Right ventricle myocardium superior (tissue), 1 donor: ENCODE measurements at places on chromosomes 5 and 9. TPM values are rescaled to one million over a fixed set of nuclear protein-coding genes. Genes with fewer than 3 reads are reported as not detected.

- no peak for DNase-seq
These were observed 637.0 kb downstream of the DNAH5 start for GRCh38 chr5:13307480-13307879.

The TPPP gene
- 39.7 TPM for total RNA-seq

DNA sequence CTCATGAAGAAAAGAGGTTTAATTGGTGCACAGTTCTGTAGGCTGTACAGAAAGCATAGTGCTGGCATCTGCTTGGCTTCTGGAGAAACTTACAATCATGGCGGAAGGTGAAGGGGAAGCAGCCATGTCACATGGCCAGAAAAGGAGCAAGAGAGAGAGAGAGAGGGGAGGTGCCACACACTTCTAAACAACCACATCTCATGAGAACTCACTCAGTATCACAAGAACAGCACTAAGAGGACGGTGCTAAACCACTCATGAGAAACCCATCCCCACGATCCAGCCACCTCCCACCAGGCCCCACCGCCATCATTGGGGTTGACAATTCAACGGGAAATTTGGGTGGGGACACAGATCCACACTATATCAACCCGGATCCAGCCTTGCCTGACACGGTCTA, 28.8 kb upstream of the IER5L start:
- no peak for DNase-seq

The ITGA1 gene
- total RNA-seq: 23.6 TPM

The TRIM23 gene
- 17.9 TPM for total RNA-seq

- DNase-seq: no peak
These were observed 7.8 kb downstream of the NEK6 start for GRCh38 chr9:124265551-124265950.

DNA sequence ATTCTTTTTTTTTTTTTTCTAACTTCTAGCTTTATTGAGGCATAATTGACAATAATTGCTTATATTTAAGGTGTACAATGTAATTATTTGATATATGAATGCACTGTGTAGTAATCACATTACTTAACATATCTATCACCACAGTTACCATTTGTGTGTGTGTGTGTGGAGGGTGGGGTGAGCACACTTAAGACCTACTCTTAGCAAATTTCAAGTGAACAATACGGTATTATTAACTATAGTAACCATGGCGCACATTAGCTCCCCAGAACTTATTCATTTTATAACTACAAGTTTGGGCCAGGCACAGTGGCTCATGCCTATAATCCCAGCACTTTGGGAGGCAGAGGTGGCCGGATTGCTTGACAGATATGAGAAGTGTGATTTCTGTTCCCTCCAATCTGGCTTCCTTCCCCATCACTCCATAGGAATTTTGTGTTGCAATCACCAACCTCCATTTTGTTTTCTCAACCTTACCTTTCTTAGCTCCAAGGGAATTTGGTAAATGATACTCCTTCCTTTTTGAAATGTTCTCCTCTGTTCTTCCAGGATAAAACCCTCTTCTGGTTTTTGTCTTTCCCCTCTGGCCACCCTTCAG, 14.9 kb downstream of the TXN start:
- DNase-seq: no peak

The TIFAB gene
- not detected for total RNA-seq

The COL15A1 gene
- total RNA-seq: 55.9 TPM

DNA sequence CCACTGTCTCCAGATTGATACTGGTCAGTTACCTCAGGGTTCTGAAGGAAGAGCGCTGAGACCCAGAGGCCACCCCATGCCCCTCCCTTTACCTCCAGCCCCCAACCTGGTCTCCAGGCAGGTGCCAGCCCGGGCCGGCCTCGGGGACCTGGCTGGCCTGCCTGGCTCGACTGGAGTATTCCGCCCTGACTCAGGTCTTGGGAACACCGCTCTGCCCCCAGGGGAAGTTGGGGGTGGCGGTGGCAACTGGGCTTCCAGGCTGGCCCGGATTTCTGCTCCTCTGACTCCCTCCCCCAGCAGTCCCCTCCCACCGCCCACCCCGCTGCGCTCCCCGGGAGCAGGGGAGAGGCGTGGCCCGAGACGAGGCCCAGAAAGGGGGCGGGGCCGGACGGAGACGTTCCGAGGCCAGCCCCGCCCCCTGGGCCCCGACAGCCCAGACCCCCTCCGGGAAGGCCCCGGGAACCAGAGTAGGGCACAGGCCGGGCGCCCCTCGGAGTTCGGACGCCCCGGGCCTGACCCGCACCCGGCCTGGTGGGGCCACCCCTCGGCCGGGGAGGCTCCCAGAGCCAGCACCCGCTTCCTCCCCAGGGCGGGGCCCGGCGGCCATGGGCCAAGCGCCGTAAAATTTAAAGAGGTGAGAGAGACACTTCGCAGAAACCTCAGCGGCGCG, 82.5 kb upstream of the ZBTB43 start:
- DNase-seq: peak; percentile 90

The KCNIP1 gene
- total RNA-seq: not detected

DNA sequence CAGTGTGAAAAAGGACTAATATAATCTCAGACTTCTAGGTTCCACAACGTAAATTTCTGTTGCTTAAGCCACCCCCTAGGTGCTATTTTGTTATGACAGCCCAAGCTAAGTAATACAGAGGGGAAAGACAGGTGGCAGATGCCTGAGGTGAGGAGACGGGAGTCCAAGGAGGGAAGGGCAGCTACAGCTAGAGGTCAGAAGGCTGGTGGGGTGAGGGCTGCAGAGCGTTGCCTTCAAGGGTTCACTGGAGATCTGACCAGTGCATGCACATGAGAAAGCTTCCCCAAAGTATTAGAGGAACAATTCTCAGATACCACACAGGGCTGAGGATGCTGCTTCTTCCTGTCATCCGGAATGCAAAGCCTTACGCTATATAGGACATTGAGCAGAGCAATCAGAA, 104.7 kb upstream of the IRX4 start:
- DNase-seq: no peak

DNA sequence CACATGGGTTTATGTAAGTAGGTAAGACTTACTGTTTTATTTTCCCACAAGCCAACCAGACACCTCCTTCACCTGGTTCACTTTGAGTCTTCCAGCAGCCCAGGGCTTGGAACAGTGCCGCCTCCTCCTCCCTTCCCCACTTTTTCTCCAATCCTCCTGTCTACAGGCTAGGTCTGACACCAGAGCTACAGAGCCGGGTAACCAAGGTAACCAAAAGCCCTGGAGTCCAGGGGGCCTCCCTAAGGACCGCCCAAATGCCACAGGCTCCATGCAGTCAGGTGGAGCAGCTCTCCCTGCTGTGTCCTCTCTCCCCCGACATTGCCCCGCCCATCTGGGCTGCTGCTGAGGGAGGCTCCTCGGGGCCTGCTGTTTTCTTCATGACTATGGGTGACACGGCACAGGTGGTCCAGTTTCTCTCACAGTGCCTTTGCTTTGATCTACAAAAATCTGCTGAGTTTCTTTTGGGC, 138.0 kb upstream of the EFNA5 start:
- no peak for DNase-seq

The CATSPER3 gene
- total RNA-seq: 0.32 TPM

- DNase-seq: no peak
These were observed 26.6 kb downstream of the ADCY2 start for GRCh38 chr5:7422316-7423106.

DNA sequence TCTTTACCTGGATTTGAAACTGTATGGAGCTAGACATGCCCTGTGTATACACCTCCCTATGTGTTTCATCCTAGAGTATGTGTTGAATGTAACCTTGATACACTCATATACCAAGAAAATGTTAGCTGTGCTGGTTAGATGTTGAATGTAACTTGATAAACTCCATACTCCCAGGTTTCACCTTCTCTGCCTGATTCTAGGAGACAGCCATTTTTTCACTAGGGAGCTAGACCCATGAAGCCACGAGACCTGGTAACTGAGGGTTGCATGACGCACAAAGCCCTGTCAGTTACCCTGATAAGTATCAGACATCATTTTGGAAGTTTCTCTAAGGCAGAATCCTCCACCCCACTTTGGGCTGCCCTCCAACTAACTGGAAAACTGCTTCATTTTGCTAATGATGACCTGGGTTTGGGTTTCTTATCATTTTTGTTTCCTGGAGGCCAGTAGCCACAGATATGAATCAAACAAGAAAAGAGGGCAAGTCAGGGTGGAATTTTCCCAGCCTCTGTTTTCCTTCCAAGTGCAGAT, 478.5 kb upstream of the KIF2A start:
- DNase-seq: no peak

The PAPPA gene
- total RNA-seq: 1.2 TPM

- no peak for DNase-seq
These were observed 160.9 kb upstream of the LHFPL2 start for GRCh38 chr5:78809444-78809843.

The CCL27 gene
- not detected for total RNA-seq

The ZDHHC11B gene
- 18.8 TPM for total RNA-seq

DNA sequence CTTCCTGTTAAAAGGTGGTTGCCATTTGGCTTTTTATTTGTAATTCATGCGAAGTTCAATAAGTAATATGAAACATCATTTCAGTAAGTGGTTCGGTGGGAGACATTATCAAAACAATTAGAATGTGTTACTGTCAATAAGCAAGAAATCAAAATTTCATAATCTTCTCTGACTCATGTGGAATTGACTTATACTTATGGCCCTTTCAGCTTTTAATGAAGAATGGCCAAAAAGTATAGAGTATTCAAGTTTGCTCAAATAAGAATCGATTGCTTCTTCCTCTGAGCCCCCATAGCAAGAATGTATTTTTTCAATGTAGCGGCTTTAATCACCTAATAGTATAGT, 174.5 kb downstream of the AOPEP start:
- DNase-seq: no peak

The CACNA1B gene
- total RNA-seq: 0.46 TPM

GRCh38 chr9:757246-757881, 84.1 kb upstream of the DMRT1 start:
- no peak for DNase-seq

The RETREG1 gene
- total RNA-seq: 272 TPM

The PCDHGB2 gene
- total RNA-seq: 9.2 TPM

- DNase-seq: no peak
These were observed 158.8 kb upstream of the SPEF2 start for GRCh38 chr5:35458824-35459207.

DNA sequence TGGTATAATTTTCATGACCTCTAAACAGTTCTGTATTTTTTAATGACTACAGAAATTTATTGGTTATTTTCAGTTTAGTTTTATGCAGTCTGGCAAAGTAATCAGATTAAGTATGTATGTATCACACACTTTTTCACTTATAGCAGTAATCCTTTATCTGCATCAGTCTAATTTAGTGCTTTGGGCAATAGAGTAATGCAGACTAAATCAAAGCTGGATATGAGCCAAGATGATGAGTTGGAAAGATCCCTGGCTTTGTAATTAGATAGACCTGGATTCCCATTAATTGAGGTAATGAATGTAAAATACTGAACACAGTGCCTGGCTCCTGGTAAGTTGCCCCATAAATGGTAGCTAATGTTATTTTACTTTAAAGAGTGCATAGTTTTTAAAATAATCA, 215.4 kb upstream of the TLX3 start:
- no peak for DNase-seq

DNA sequence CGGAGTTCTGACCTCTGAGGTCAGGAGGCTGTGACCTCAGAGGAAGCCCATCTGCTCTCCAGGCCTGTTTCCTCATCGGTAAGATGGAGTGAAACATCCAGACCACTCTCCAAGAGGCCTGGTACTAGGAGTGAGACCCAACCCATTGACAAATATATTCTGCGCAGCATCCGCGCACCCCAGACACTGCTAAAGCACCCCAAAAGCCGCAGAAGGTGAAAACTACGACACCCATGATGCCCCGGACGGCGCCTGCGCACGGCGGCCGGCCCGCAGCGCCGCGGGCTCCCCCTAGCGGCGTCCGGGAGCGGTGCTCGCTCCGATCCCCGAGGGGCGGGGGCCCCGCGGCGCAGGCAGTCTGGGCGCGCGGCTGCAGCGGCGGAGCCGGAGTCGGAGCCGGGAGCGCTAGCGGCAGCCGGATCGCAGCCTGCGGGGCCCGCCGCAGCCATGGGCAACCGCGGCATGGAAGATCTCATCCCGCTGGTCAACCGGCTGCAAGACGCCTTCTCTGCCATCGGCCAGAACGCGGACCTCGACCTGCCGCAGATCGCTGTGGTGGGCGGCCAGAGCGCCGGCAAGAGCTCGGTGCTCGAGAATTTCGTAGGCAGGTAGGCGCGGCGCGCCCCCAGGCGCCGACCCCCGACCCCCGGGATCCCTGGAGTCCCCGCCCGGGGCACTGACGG, at the start of gene DNM1:
Gene DNM1, plus strand, starts transcription at position 356 of the 683 bp plus-strand sequence. Its CDS starts 92 bp downstream, at position 448.
- peak; percentile 76 for DNase-seq

The BTNL3 gene
- total RNA-seq: not detected

The RANBP3L gene
- 0.38 TPM for total RNA-seq

The SH3RF2 gene
- total RNA-seq: 309 TPM

The SELENOP gene
- total RNA-seq: 292 TPM

GRCh38 chr5:34061993-34062392, 19.0 kb upstream of the C1QTNF3 start:
- no peak for DNase-seq

The ZNF367 gene
- total RNA-seq: 4.3 TPM

DNA sequence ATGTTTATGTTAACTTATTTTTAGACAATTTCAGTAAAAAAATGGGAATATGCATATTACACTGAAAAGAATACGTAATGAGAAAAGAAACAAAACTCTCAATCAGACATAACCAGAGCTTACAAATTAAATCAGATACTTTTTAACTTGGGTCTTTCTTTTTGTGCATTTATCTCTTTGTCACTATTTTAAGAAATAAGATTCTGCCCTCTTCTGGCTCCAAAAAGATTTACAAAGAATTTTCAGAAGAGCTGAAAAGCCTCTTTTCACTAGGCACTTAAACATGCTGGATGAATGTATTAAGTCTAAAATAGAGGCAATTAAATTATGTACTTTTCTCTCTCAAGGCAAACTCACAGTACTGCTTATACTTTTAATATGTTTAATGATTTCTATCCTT, 55.5 kb downstream of the CEP120 start:
- no peak for DNase-seq

The CER1 gene
- total RNA-seq: not detected

DNA sequence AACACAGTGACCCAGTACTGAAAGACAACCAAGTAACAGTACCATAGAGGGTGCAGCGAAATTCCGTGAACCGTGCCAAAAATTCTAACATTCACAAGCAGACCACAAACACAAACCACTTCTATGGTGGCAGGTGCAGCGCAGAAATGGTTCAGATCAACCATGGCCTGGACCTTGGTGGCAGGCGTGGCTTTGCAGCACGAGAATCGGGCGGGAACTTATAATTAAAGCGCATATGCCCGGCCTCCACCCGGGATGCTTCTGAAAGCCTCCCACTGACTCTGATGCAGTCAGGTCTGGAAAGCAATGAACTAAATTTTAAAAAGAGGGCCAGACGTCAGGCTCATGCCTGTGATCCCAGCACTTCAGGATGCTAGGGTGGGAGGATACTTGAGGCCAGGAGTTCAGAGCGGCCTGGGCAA, 68.0 kb upstream of the TBC1D9B start:
- no peak for DNase-seq

GRCh38 chr9:29556317-29556716, 1983.0 kb upstream of the C9orf72 start:
- no peak for DNase-seq

DNA sequence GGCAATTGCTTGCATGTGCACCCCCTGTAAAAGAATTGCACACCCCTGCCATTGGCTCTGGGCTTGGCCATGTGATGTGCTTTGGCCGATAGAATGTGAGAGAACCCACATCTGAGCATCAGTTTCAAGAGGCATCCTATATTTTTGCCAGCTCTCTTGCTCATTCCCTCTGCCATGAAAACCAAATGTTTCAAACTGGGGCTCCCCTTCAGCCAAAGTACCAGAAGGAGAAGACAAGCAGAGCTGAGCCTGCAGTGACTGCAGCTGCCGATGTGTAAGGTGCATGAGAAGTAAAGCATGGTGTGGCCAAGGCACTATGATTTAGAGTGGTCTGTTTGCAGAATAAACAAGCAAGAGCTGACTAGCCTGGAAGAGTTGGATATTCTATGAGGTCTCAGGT, 132.3 kb downstream of the ASTN2 start:
- no peak for DNase-seq
